ENCODE measurements at places on chromosomes 4 and X.

GRCh38 chr4:159765382-159765781, 662.5 kb downstream of the RAPGEF2 start:
- DNase-seq, result no peak

DNA sequence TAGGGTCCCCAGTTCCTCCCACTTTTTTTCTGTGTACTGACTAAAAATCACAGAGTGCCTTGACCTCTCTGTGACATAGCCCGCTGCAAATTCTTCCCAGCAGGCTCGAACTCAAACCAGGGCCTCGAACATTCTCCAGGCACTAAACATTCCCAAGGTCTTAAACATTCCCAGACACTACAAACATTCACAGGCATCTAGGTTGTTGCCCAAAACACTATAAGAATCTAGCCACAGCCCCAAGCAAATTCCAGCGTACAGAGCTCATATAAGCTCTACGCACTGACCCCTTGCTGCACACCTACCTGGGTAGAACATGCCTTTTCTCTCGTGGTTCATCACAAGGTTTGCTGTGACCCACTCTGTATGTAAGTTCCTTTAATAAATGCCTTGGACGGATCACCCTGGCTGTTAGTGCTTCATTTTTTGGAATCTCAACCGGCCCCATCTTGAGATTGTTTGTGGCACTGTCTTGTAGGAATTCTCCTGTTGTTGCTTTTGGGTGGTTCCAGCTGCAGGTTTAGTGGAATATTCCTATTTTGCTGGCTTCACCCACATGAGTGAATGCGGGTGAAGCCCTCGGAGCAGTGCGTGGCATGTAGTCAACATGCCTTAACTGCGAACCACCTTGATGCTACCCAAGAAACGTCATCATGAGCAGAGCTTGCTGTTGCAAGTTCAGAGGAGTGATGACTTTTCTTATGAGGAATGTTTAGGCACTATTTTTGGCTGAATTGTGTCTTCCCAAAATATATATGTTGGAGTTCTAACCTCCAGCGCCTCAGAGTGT, 230.0 kb downstream of the HS3ST1 start:
- no peak for DNase-seq

GRCh38 chrX:138745196-138745595, 33.7 kb upstream of the FGF13 start:
- DNase-seq, result peak; percentile 53

DNA sequence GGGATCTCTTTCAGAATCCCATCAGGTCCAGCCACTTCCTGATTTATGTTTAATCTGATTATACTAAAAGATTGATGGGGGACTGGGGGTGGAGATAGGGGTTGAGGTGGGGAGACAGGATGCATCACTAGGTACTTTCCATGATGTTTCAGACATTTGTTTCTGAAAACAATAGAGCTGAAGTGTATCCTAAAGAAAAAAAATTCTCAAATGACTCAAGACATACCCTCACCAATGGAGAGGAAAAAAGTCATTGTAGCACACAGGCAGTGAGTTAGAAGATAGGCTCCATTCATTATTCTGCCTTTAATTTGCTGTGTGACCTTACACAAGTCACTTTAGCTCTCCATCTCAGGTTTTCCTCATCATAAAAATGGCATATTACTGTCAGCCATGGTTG, 33.1 kb downstream of the LHFPL1 start:
- no peak for DNase-seq

DNA sequence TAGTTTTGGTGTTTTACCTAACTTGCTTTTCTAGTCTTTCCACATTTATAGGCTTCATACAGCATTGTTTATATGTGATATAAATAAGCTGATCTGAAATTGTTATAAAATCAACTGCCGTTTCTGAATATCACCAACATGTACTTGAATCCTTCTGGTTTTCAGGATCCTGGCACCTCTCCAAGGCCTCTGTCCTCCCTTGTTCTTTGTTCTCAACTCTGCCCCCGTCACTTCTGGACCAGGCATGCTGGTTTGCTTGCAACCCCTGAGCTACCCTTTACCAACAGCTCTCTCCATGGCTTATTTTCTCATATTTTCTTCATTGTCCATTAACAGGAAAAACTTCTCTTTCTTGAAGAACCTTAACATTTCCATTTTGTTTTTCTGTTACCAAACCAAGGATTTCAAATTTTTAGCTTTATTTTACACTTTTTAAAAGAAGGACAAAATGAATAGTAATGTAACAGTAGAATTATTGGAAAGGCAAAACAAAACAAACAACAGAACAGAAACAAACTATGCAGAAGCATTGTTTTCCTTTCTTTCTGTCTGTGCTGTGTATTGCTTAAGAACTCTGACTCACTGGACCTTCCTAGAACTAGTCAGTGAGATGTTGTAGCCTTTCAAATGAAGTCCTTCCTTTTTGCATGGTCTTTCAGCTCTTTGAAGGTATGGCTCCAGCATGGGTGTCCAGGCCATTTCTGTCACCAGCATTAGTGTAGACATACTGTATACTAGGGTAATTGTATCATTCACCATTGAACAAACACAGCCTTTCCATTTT, 44.8 kb downstream of the BANK1 start:
- DNase-seq, result peak; percentile 53

DNA sequence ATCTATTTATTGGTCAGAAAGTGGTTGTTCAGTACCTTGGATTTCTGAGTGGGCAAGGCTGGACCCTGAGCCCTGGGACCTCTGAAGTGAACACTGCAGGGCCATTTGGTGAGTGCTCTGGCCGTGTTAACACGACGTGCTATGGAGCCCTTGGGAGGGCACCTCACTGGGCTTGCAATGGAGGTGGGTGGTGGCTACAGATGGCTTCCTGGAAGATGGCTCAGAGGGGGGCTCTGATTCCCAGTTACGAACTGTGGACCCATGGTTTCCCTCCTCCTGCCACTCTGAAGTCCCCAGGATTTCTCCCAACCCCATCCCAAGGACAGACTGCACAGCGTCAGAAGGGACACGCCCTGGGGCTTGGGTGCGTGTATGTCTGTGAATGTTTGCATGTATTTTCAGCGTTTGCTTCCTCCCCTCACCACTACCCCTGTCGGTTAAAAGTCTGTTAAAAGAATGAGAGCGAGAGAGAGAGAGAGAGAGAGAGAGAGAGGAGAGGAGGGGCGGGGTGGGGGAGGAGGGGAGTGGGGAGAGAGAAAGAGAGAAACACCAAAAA, 3.7 kb upstream of the RHOH start:
- DNase-seq, result no peak

DNA sequence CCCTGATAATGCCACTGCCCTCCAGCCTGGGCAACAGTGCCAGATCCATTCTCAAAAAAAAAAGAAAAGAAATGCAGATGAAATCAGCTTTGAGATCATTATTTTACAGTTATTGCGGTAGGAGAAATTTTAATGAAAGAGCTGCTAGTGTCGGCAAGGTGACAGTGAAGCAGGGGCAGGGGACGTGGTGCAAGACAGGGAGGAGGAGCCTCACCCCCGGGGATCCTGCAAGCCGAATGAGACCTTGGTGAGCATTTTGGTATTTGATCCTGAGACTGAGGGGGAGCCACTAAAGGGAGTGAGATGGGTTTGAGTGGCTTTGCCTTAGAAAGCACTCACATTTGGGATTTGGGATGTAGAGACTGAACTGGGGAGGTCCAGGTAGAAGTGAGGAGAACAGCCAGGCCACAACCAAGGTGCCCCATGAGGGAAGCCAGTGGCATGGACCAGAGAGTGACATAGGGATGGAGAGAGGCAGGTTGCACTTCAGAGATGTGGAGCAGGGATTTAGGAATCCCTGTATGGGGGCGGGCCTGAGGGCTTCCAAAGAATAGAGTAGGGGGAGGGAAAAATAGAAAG, 23.6 kb downstream of the RBM10 start:
- DNase-seq, result no peak

- no peak for DNase-seq
These were observed 260.4 kb downstream of the GALNTL6 start for GRCh38 chr4:172073590-172073989.

- DNase-seq, result no peak
These were observed 1700.6 kb upstream of the TENM3 start for GRCh38 chr4:180542445-180543100.

- DNase-seq, result no peak
These were observed 12.2 kb upstream of the RBPJ start for GRCh38 chr4:26308568-26308967.

- no peak for DNase-seq
These were observed 53.6 kb downstream of the GRK4 start for GRCh38 chr4:3016961-3017360.

GRCh38 chr4:154526151-154526550, 24.0 kb downstream of the PLRG1 start:
- no peak for DNase-seq
